ENCODE measurements at places on chromosomes 7 and 10. TPM values are rescaled to one million over a fixed set of nuclear protein-coding genes. Genes with fewer than 3 reads are reported as not detected.

SPDYE6 gene
- 8.2 TPM for total RNA-seq

CHAT gene
- total RNA-seq, result 5.7 TPM

TBXAS1 gene
- 1.2 TPM for total RNA-seq

CPVL gene
- total RNA-seq, result 5.2 TPM

SOSTDC1 gene
- total RNA-seq, result 0.98 TPM

GSTO2 gene
- total RNA-seq, result 2.6 TPM

OGDHL gene
- total RNA-seq, result 10.9 TPM

PPP1R17 gene
- 1.0 TPM for total RNA-seq

GPER1 gene
- 3.6 TPM for total RNA-seq

GRCh38 chr7:110962826-110963225 lies 128.1 kb upstream of the LRRN3 start:
- ATAC-seq, result no peak

GRCh38 chr10:2232479-2232878 lies 495.2 kb upstream of the ADARB2 start:
- ATAC-seq, result no peak

DNA sequence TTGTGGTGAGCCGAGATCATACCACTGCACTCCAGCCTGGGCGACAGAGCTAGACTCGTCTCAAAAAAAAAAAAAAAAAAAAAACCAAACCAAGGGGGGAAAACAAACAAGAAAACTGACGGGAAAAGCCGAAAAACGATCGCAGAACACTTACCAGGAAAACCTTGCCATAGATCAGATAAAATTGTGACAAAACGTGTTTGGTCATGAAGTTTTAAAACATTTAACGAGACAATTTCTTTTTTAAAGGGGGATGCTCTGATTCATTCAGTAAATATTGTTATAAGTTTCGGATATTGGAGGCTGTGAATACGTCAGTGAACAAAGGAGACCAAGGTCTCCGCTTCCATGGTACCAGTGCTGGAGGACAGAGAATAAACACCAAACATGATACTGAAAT lies 77.3 kb downstream of the ARMC3 start:
- ATAC-seq, result no peak

DNA sequence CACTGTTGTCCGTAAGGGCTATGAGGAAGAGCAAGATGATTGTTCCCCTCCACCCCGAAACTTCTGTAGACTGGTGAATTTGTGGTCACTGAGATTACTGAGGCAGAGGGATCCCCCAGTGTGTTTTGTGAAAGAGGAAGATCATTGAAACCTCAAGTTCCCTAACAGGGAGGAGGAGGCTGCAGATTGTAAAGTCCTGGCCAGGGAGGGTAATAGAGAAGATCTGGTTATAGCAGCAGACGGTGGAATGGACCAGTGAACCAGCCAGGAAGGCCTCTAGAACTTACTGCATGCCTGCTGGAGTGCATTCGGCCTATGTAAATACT lies 31.1 kb downstream of the LMTK2 start:
- ATAC-seq, result no peak

- no peak for ATAC-seq
Observed at GRCh38 chr7:80618096-80618495, 20.3 kb upstream of the CD36 start.

DNA sequence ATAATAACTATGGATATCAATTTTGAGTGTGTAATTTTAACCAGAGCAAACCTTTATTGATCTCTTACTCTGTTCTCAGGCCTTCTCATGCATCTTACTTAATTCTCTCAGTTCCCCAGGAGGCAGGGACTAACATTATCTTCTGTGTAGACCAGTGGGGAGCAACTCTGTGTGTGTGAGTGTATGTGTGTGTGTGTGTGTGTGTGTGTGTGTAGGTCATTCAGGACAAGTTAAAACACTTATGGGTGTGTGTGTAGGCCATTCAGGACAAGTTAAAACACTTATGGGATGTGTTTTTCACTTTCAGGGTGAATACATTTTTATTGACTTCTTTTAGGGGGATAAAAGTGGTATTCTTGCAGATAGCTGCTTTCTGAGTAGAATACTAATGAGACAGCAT lies 145.0 kb downstream of the ADAM12 start:
- ATAC-seq, result peak; percentile 8

- ATAC-seq, result no peak
Observed at GRCh38 chr10:78062296-78062695, 28.6 kb downstream of the RPS24 start.

- ATAC-seq, result no peak
Observed at GRCh38 chr10:53102424-53102823, 329.8 kb upstream of the MBL2 start.

DNA sequence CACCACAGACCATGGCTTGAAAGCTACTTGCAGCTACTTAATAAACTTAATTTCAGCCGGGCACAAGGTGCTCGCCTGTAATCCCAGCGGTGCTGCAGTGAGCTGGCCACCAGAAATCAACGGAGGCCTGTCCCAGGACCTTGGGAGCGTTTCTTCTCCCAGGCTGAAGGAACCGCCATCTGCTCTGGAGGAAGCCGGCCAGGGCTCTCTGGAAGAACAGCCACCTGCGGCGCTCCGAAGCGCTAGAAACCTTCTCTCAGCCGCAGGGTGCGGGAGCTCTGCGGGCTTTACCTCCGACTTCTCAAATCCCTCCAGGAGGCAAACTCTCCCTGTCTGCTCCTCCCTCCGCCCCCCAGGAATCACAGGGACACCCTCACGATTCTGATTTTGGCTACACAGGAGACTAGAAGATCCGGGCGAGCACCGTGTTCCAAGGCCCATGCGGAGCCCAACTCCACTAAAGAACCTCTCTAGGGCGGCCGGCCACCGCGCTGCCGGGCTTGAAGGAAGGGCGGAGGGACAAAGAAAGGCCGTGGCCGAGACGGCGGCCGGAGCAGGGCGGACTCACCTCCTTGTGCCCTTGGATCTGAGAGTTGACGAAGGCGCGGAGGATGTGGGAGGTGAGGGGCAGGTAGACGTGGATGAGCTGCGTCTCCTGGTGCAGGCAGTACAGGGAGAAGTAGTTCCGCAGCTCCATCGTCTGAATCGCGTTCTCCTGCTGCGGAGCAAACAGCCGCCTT lies 14.4 kb downstream of the NUDT1 start:
- ATAC-seq, result no peak

GRCh38 chr7:156994417-156994816 lies 16.0 kb downstream of the MNX1 start:
- no peak for ATAC-seq

- no peak for ATAC-seq
Observed at GRCh38 chr7:154767142-154767541, 235.8 kb downstream of the PAXIP1 start.

GRCh38 chr7:149733924-149734790 lies 39.2 kb downstream of the ZNF467 start:
- no peak for ATAC-seq

GRCh38 chr7:107046491-107047259 lies 2.2 kb downstream of the PRKAR2B start:
- ATAC-seq, result no peak

GRCh38 chr7:3520206-3520605 lies 219.2 kb downstream of the SDK1 start:
- ATAC-seq, result no peak

- ATAC-seq, result no peak
Observed at GRCh38 chr7:111075498-111075897, 15.4 kb upstream of the LRRN3 start.

DNA sequence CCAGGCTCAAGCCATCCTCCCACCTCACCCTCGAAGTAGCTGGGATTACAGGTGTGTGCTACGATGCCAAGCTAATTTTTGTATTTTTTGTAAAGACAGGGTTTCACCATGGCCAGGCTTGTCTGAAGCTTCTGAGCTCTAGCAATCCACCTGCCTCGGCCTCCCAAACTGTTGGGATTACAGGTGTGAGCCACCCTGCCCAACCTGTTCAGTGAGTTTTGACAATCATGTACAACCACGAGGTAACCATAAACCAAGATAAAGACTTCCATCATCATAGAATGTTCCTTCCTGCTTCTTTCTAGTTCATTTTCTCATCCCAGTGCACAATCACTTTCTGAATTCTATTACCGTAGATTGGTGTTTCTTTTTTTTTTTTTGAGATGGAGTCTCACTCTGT lies 30.5 kb upstream of the MKRN1 start:
- no peak for ATAC-seq

DNA sequence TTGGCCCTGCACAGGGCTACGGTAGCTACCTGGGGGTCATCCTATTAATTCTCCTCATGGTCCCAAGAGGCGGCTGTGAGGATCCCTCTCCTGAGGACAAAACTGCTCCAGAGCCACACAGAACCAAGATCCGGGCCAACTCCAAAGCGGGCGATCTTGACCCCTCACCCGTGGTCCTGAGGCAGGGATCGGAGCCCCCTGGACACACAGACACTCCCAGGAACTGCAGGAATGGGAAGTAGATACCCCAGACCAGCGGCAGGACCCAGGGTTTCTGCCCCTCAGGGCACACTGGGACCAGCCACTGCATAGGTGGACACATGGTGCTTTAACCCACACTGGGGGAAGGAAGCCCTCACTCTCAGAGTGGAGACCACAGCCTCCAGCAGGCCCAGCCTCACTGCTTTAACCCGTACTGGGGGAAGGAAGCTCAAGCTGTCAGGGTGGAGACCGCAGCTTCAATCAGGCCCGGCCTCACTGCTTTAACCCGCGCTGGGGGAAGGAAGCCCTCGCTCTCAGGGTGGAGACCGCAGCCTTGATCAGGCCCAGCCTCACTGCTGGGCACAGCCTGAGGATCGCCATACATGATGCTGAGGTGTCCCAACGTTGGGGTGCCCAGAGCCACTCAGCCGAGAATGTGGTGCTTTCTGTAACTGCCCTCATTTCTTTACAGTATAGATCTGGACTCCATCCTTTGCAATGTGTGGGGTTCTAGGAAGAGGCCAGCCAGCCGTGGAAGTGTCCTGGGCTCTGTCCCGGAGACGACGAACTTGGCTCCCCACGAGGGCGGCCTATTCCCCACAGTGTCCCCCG lies 60.1 kb downstream of the DIP2C start:
- ATAC-seq, result no peak

- ATAC-seq, result no peak
Observed at GRCh38 chr7:158958618-158959017, 102.3 kb downstream of the DYNC2I1 start.

GRCh38 chr10:102505462-102506115 lies 1.8 kb downstream of the SUFU start:
- ATAC-seq, result no peak

GRCh38 chr7:78769481-78770101 lies 683.9 kb downstream of the MAGI2 start:
- peak; percentile 54 for ATAC-seq

GRCh38 chr10:72076756-72077155 lies 11.6 kb downstream of the SPOCK2 start:
- peak; percentile 46 for ATAC-seq

DNA sequence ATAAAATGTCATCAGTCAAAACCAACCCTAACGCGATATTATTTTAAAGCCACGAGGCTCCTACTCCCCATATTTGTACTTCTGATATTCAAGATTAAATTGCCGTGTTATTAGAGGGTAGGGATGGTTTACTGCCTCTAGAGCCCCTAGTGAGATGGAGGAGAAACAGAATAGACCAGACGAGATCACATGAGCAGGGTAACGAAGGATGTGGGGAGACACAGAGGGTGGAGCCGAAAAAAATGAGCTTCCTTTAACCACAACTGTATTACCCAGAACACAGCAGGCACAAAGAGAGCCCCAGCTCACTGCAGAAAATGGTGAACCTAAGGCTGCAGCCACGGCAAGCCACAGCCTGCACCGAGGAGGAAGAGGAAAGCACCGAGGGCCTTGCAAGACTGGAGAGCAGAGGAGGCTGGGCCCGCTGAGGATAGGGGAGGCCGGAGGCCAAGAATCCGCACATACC lies 14.3 kb downstream of the ZC3HAV1 start:
- no peak for ATAC-seq

GRCh38 chr7:91239171-91239604 lies 25.0 kb upstream of the FZD1 start:
- ATAC-seq, result no peak

GRCh38 chr7:116138202-116138801 lies 72.0 kb upstream of the TES start:
- ATAC-seq, result peak; percentile 50

DNA sequence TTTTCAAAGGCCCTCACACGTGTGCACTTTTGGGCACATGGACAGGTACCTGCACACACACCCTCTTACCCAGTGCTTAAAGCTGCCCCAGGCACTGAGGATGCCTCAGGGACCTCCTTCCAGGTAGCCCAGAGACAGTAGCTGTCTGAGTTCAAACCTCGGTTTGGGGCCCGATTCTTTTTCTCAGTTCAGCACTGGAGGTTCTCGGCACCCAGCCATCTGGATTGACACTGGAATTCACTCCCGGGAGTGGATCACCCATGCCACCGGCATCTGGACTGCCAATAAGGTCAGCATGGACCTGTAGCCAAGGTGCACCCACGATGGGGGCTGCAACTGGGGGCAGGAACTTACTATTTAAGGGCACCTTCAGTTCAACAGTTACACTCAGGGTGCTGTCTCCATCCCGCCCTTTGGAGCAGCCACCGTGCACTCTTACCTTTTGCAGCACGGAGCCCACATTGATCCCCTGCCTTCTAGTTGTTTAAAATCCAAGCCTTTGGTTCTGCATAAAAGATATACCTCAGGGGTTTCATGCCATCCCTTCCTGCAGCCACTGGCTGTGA lies 17.7 kb downstream of the CPA5 start:
- no peak for ATAC-seq
